HCT116 (cell line): ENCODE measurements at places on chromosomes 12 and 14.

DNA sequence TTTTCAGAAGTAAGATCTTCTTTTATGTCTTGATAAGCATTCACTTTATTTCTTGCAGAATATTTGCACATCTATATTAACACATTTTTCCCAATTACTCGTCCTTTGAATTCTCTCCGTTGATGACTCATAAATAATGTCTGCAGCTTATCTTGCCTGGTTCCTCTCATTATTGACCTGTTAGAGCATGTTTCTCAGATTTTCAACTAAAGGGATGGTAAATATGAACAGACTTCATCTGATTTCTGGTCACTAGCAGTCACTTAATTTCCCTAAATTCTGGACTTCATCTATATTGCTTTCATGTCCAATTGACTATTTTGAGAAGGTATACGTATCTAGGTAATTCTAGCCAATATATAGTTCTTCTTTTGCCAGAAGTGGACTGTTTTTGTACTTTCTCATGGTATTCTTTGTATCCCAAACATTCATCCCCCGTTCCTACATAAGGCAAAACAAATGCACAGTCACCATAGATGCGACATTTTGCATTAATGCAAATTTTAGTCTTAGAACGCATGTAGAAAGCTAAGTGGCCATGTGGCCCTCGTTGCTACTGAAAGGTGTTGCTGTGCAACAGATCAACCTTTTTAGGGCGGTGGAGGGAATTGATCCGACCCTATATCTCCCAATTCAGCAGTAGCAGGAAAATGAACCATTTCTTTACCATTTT is 6.2 kb downstream of the PIK3C2G start:
- DNase-seq = no peak

DNA sequence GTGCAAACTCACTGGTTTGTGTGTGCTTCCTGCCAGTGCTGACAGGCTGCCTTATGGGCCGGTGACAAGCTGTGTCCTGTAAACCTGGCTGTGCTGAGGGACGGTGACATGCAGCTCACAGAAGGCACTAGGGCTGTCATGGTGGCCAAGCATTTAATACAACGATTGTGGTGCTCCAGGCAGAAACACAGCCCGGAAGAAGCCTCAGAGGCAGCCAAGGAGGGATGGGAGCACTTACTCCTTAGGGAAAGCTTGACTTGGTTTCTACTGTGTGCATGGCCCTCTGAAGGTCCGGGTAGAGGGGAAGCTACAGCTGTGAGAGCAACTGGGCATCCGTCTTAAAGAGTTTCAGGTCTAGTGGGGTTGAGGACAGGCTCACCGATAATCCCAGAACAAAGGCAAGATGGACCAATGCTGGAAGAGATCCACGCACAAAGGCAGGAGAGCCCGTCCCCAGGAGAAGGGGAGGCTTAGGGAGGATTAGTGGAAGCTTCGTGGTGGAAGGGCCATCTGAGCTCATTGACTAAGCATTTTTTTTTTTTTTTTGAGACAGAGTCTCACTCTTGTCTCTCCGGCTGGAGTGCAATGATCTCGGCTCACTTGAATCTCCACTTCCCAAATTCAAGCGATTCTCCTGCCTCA is 10.7 kb upstream of the MCRS1 start:
- DNase-seq = no peak

GRCh38 chr12:129532707-129533499 is 370.9 kb downstream of the TMEM132D start:
- no peak for DNase-seq

DNA sequence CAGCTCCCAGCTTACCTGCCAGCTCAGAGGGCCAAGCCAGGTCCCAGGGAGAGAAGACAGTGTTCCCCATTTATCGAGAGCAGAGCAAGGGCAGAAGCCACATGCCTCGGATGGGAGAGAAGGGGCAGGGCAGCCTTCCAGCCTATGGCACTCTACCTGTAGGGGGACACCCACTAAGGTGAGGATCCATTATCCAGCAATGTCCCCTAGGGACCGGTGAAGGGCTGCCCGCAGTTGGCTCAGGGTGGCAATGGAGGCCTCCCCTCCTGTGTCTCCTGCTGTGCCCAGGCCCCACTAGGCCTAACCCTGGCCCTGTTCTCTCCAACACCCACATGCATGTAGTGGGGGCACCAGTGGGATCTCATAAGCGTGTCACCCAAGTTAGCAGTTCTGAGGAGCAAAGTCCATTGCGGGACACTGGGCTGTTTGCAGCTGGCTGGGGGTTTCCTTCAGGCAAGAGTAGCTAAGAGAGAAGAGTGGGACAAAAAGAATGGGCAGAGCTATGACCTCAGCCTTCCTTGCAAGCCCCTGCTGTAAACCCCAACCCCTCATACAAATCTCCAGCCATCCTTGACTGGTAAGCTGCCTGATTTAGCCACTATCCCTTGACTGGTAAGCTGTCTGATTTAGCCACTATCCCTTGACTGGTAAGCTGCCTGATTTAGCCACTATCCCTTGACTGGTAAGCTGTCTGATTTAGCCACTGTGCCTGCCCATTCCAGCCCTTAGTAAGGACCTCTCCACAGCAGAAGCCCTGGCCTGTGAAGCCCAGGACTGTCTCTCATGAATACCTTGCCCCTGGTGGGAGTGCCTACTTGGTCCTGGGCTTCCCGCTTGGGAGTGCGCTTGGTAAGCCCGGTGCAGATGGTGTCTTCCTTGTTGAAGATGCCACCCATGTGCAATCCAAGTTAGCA is 5.2 kb upstream of the ASB2 start:
- no peak for DNase-seq

GRCh38 chr14:25140411-25140810 is 90.5 kb upstream of the STXBP6 start:
- no peak for DNase-seq

DNA sequence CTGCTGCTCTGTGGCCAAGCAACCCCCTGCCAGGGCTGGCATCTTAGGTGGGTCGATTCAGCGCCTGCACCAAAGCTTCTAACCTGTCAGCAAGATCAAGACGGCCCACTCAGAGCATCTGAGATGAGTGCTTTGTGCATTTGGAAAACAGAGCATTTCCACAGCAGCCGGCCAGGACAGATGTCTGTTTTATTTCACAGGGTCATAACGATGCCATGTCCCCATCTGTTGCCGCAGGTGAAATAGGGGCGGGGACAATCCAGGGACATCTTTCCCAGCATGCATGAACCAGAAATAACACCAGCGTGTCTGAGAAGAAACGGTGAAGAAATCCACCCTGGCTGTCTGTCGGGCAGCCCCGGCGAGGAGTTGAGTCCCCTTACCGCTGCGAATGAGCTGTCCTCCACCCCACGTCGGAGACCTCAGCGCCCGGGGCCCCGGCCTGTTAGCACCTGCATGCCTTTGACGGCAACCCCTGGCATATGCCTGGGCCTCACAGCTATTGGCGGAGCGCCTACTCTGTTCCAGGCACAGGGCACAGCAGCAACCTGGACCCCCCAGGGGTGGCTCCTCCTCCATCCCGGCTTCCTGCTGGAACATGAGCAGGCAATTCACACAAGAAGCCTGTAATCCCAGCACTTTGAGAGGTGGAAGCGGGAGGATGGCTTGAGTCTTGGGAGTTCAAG is 30.6 kb upstream of the ULK1 start:
- DNase-seq = no peak

GRCh38 chr12:75831402-75831801 is 200.2 kb downstream of the PHLDA1 start:
- DNase-seq = no peak

GRCh38 chr14:64549016-64549415 is 745 bp upstream of the PPP1R36 start:
- DNase-seq = no peak

DNA sequence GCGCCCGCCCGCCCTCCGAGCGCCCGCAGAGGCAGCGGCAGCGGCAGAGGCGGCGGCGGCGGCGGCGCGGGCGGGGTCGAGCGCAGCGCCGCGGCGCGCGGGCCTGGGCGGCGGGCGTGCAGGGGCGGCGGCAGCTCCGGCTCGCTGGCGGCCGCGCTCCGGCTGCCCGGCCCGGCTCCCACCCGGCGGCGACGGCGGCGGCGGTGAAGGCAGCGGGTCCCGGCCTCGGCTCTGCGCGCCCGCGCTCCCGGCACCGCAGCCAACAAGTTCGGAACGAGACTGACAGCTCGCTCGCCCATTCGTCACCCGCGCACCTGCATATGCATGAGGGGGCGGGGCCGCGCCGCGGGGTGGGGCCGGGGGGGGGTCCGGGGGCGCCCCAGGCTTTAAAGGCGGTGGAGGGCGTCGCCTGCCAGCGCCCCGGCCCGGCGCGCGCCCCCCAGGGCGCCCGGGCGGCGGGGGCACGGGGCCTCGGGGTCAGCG is at the start of gene JAG2:
JAG2 (minus strand) TSS at position 281 of the 483 bp plus-strand sequence. CDS start 356 bp downstream, outside the sequence.
- no peak for DNase-seq
